Midbrain (tissue), 1 donor: ENCODE measurements at places on chromosomes 1 and 21.

DNA sequence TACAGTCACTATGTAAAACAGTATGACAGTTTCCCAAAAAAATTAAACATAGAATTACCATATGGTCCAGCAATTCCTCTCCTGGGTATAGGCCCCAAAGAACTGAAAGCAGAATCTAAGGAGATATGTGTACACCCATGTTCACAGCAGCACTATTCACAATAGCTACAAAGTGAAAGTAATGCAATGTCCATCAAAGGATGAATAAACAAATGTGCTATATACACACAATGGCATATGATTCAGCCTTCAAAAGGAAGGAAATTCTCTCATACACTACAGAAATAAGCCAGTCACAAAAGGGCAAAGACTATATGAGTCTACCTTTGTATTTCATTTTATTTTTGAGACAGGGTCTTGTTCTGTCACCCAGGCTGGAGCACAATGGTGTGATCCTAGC lies 120.4 kb downstream of the TOMM20 start:
- DNase-seq = no peak

- DNase-seq = no peak
Measured at GRCh38 chr21:46346296-46347202, 22.6 kb downstream of the PCNT start.

DNA sequence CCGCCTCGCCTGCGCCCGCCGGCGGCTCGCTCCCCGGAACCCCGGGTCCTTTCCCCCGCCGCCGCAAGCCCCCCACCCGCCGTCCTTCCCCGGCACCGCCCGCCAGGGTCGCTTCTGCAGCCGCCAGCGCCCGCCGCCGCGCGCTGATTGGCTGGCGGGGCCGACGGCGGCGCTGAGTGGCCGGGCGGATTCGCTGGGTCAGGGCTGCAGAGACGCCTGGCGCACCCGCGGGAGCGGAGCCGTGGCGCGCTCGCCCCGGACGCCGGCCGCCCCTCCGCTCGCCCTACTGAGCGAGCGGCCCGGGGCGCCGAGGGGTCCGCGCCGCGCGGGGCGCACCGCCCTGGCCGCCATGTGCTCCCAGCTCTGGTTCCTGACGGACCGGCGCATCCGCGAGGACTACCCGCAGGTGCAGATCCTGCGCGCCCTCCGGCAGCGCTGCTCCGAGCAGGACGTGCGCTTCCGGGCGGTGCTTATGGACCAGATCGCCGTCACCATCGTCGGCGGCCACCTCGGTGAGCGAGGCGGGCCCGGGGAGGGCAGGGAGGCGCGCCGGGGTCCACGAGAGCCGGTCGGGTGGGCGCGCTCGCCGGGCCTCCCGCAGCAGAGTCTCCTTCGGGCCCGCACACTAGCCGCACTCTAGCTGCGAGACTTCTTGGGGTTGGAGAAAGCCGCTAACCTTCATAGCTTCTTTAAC lies at the start of gene RIMKLA:
Gene RIMKLA (plus strand): TSS at position 207 of the 694 bp plus-strand sequence. CDS start 143 bp downstream, at position 350.
- peak; percentile 58 for DNase-seq

GRCh38 chr1:178689769-178690168 lies 35.3 kb upstream of the RALGPS2 start:
- no peak for DNase-seq

DNA sequence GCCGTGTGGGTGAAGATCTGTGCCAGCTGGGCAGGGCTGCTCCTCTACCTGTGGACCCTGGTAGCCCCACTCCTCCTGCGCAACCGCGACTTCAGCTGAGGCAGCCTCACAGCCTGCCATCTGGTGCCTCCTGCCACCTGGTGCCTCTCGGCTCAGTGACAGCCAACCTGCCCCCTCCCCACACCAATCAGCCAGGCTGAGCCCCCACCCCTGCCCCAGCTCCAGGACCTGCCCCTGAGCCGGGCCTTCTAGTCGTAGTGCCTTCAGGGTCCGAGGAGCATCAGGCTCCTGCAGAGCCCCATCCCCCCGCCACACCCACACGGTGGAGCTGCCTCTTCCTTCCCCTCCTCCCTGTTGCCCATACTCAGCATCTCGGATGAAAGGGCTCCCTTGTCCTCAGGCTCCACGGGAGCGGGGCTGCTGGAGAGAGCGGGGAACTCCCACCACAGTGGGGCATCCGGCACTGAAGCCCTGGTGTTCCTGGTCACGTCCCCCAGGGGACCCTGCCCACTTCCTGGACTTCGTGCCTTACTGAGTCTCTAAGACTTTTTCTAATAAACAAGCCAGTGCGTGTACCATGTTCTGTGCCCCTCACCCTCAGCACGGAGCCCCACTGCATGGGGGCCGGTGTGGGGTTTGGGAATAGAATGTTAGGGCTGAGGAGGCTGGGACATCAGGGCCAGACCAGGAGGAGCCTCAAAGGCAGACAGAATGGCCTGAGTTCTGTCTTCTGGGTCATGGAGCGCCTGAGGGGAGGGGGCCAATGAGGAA lies 21.3 kb downstream of the SERINC2 start:
- no peak for DNase-seq

DNA sequence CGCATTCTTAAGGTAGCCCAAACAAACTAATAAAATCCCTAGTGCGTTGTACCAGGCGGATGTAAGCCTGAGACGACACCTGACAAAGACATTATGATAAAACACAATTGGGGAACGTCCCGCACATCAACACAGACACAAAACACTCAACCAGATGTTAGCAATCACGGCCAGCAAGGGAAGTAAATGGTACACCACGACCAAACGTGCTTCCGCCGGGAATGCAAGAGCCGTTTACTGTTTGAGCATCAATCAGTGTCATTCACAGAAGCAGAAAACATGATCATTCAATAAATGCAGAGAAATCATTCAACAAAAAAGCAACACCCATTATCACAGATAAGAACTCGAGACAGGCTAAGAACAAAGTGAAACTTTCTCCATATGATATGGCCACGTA lies 49.4 kb upstream of the COL18A1 start:
- DNase-seq = no peak
